NCI-H2029 treated with DMSO at 0.1 percent for 48 hours (cell line): ENCODE measurements at places on chromosomes 4 and X.
A peak's percentile ranks its signal among the peaks of the same experiment; 100 is the strongest.

DNA sequence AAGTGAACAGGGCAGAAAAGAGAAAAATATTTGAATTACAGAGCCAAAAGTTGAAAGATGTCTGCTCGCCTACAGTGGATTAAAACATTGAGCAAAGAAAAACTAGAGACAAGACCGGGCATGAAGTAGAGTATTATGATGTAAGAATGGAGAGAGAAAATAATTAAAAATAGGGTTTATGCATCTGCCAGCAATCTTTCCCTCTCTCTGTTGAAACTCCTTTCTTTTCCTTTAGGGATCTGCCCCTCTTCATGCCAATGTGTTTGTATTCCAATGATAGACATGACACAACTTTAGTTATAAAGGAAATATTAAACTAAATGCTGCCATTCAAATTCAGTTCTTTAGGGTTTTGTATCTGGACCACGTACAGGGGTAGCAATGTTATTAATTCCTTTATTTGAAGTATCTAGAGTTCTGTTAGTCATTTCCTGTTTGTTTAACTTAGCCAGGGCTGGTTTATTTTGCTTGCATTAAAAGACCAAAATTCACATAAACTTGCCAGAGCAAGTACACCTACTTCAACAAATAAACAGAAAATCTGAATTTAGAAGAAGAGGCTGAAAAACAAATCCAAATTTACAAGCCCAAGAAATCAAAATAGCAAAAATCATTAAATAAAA lies 202.6 kb downstream of the SPOCK3 start:
- no peak for DNase-seq

DNA sequence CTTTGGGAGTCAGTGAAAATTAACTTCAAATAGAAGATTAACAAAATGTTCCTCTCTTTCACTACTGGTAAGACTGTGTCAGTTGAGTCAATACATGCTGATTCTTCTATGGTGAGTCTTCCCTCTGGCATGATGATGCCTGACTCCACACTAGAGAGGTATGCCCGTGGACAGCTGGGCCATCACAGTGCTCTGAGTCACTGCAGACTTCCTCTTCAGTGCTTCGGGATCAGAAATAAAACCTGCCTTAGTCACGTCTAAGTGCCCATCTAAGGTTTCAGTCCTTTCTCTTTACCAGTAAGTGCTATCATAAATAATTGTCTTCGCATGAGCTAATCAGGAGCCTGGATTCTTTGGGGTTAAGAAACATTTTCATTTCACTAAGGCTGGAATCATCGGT lies 1.6 kb upstream of the ASB5 start:
- no peak for DNase-seq

GRCh38 chr4:84470204-84470785 lies 28.8 kb downstream of the NKX6-1 start:
- no peak for DNase-seq

GRCh38 chr4:52244103-52244775 lies 193.1 kb downstream of the SPATA18 start:
- DNase-seq, result no peak

GRCh38 chr4:148205476-148205875 lies 236.7 kb downstream of the NR3C2 start:
- DNase-seq, result no peak

GRCh38 chr4:82744284-82744968 lies 54.2 kb downstream of the SCD5 start:
- no peak for DNase-seq

GRCh38 chr4:89511776-89512175 lies 204.2 kb upstream of the GPRIN3 start:
- DNase-seq, result no peak

DNA sequence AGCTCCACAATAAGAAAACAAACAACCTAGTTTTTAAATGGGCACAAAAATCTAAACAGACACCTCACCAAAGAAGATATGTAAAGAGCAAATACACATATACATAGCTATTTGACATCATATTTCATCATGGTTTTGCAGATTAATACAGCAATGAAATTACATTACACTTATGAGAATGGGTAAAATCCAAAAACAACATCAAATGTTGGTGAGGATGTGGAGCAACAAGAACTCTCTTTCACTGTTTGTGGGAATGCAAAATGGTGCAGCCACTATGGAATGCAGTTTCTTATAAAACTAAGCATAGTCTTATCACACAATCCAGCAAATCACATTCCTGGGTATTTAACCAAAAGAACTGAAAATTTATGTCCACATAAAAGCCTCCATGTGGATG lies 25.0 kb downstream of the TLR6 start:
- no peak for DNase-seq

GRCh38 chrX:132090403-132091159 lies 37.2 kb downstream of the FRMD7 start:
- DNase-seq, result no peak

- DNase-seq, result no peak
Measured at GRCh38 chr4:77605210-77605902, at the start of gene CXCL13. TSS of gene CXCL13 (plus strand) at chr4:77605820. CDS start at chr4:77605866, 46 bp downstream.

- DNase-seq, result no peak
Measured at GRCh38 chr4:124872659-124873058, 160.1 kb upstream of the ANKRD50 start.

DNA sequence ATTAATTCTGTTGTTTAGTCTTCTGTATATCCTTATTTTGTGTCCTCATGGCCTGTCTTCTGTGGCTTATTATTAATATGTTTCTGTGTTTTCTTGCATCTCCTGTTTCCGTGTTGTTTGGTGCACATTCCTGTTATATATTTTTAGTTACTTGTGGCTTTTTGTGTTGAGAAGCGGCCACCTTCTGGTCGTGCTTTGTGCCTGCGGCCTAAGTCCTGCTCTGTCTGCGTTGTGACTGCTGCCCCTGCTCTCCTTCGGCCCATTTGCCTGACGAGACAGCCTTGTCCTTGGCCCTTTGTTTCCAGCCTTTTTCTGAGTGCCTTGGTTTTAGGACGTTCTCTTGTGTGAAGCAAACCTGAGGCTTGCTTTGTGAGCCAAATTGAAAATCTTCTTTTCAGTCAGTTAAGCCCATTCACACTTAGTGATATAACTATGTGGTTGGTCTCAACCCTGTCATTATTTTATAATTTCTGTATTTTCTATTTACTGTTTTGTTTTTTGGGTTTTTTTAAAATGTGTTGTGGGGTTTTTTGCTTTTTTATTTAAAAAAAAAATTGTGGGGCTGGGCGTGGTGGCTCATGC lies 43.8 kb downstream of the TNIP2 start:
- no peak for DNase-seq

- peak; percentile 75 for DNase-seq
Measured at GRCh38 chr4:140078366-140078765, 75.6 kb downstream of the MAML3 start.

DNA sequence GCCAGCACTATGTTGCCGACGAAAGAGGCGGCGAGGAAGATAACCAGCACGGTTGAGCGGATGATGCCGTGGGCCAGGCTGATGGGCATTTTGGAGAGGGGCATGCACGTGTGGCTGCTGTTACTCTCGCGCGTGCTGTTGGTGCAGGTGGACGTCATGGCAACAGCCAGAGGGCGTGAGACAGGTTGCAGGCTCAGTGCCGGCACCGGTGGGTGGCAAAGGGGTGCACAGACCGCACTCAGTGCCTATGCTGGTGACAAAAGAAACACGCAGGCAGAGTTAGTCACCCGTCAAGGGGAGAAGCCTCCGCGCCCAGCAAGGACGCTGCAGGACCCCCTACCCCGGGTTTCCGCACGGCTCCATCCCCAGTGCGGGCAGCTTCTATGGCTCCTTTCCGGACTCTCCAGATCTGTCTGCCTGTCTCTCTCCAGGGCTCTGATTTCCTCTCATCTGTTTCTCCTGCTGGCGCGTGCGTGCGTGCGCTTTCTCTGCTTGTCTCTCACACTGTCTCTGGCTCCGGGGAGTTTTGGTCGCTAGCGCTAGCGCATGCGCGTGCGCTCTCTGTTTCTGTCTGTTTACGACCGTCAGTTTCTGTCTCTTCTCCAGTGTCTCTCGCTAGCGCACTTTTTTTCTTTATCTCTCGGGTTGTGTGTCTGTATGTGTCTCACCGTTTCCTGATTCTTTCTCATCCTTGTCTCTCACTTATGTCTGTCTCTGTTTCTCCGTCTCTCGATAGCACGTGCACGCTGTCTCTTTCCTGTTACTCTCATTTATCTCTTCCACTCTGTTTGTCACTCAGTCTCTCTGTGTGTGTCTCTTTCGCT lies 2.1 kb downstream of the GPR101 start:
- no peak for DNase-seq

DNA sequence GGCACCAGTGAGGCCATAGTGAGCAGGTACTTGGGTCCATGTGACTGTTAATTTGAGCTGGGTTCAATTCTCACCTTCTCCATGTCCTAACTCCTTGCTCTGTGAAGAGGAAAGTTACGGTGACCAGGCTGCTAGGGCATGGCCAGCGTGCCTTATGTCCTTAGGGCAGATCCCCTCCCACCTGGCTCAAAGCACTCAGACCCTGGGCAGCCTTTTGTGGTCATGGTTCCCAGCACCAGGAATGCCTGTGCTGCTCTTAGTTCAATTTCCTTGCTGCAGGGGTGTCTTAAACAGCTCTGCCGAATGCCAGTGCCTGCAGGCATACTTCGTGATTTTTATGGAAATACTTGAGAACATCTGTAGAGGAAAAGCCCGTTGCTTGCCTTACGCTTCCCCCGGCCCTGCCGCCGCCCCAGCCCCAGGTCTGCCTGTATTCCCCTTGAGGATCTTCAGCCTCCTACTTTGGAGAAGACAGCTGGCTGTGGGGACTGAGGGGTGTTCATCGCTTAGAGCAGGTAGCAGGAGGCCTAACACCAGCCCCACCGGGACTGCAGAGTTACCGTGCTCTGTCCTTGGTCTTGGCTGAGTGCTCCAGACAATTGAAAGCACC lies 3.1 kb upstream of the CDK16 start:
- DNase-seq, result no peak

GRCh38 chrX:13463608-13464007 lies 105.8 kb upstream of the EGFL6 start:
- DNase-seq, result peak; percentile 44

DNA sequence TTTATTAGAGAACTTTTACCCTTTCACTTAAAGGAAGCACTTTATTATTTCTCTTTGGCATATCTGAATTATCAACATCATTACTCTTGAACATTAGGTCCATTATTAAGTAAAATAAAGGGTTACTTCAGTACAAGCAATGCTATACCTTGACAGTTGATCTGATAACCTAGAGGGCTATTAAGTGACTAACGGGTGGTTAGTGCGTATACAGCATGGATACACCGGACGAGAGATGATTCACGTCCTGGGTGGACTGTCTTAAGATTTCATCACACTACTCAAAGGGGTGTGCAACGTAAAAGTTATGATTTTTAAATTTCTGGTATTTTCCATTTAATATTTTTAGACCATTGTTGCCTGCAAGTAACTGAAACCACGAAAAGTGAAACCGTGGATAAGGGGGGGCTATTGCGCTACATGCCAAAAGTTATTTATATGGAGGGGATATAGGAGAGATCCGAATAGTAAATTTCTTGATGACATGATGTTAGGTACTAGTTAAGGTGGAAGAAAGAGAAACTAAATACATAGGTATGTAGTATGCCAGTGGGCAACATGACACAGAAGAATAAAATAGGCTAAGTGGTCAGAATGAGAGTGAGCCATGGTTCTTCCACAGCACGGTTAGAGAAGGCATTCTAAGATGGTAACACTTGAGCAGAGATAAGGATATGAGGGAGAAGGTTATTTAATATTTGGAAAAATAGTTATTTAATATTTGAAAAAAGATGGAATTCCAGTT lies 230.8 kb upstream of the ANKRD50 start:
- no peak for DNase-seq

DNA sequence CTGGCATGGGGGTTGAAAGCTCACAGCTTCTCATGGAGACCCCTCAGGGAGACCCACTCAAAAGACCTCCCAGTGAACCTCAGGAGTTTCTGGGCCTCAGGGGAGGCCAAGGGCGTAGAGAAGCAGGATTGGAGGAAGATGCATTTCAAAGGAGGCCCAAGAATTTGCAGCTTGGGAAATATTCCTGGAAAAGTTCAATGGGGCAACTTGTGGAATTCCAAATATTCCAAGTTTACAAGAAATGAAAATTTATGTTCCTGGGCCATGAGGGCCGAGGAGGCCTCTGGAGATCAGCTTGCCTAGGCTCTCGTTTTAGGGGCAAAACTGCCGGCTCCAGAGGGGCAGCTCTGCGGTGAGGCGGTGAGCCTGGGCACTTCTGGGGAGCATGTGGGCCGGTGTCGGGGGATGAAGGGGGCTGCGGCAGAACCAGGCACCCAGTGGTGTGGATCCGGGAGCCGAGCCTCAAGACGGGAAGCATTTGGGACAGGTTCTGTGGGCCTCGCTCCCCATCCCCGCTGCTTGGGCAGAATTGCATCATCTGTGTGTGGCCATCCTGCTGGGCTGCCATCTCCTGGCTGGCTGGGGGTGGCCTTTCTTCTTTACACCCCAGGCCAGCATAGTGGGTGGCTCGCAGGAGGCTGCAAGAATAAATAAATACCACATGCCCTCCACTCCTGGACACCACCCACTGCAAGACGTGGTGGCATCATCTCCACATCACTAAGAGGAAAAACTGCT lies 54.6 kb upstream of the GPR78 start:
- DNase-seq, result no peak

DNA sequence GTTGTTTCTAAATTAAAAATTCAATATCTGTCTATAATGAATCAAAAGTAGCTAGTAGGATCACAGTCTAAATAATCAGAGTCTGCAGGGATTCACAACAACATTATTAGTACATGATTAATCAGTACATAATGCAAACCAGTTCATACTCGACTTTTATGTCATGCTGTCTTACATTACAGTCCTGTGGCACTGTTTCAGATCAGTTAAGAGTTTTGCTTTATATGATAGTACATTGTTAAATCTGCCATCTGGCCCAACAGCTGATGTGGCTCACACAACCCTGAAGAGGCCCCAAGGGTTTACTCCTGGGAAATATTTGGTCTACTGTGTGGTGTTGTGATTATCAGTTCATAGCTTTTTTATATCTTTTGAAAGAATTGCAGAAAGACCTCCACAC lies 247.1 kb upstream of the ETNPPL start:
- no peak for DNase-seq

- no peak for DNase-seq
Measured at GRCh38 chrX:131677655-131678628, 134.1 kb downstream of the OR13H1 start.

GRCh38 chrX:7168371-7168770 lies 20.4 kb upstream of the PUDP start:
- DNase-seq, result no peak

- DNase-seq, result no peak
Measured at GRCh38 chr4:39587881-39588280, 50.8 kb downstream of the SMIM14 start.

GRCh38 chr4:141909541-141909940 lies 273.2 kb downstream of the IL15 start:
- DNase-seq, result no peak

- DNase-seq, result no peak
Measured at GRCh38 chrX:46693149-46693548, 65.8 kb downstream of the SLC9A7 start.

DNA sequence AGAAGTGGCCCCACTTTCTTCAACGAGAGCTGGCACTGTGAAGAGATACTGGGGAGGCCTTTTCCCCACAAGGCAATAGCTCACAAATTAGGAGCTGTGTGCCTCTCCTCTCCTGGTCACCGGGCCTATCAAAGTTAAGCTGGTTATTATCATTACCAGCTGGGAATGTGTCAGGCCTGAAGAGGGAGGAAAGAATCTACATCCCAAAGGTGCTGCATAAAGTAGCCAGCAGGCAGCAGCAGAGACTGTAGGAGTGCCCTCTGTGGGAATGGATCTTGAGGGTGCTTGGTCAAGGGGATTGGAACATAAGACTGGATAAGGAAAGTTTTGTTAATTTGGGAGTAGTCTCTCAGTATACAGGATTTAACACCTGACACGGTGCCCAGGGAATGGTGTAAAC lies 9.1 kb upstream of the TMPRSS11D start:
- DNase-seq, result no peak
